Activated T-cell treated with anti-CD3 and anti-CD28 coated beads, Interleukin-2, amount 50 U/mL, for 4 hours (primary cell): ENCODE measurements at places on chromosomes 5 and 9.

DNA sequence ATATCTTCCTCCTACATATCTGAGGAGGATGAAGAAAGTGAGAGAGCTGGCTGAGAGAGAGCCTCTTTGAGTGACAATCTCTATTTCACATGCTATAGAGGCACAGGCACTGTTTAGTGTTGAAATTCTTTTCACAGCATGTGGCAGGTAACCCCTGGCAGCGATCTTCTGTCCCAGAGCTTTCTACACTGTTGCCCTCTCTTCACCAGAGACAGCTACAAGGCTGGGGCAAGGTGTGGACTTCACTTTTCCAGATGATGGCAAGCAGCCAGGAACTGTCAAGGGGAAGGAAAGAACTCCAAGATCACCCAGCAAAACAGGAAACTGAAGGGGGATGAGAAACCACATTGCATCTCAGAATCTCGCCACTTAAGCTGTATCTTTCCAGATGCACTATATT lies 205.2 kb downstream of the CAAP1 start:
- no peak for DNase-seq

DNA sequence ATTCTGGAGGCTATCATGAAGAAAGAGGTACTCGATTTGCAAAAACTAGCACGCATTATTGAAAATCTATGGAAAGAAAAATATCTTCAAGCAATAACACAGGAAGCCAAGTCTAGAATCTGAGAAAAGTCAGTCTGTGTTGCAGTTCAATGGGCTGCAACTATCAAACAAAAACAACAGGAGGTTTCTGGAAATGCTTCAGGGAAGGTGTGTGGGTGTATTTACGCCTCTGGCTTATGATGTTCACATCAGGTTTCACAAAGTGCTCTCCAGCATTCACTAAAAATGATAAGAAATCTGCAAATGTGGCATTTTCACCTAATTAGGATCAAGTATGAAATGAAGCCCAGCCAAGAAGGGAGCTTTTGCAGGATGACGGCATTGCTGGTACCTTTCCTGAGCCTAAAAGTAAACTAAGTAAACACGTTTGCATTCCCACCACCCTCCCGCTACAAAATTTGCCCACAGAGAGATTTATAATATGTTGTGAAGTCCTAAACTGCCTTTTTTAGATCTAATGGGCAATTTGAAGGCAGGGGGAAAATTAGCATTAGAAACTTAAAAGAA lies 146.4 kb downstream of the GABRB2 start:
- no peak for DNase-seq

DNA sequence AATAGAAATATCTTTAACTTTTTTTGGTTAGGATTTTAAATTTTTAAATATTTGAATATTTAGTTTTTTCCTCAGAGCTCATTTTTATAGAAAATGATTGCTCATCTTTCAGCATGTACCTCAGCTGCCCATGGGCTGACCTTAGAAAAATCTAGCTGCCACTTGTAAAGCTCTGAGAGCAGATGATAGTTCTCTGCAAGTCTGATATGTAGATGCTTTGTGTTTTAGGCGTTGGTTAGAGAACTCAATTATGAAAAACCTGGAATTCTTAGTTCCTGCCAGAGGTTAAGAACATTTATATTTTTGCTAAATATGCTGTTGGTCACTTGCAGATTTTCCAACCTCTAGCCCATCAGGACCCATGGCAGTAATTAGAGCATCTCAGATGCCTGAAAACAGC lies 15.1 kb downstream of the OTULIN start:
- DNase-seq, result no peak

GRCh38 chr5:3002230-3002629 lies 250.8 kb upstream of the IRX2 start:
- DNase-seq, result no peak

DNA sequence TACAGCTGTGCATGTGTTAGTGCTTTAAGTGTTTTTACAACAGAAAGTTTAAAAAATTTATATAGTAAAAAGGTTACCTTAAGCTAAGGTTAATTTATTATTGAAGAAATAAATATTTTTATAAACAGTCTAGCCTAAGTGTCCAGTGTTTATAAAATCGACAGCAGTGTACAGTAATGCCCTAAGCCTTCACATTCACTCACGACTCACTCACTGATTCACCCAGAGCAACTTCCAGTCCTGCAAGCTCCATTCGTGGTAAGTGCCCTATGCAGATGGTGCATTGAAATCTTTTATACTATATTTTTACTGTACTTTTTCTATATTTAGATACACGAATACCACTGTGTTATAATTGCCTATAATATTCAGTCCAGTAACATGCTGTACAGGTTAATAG lies 159.1 kb downstream of the ROR2 start:
- no peak for DNase-seq

DNA sequence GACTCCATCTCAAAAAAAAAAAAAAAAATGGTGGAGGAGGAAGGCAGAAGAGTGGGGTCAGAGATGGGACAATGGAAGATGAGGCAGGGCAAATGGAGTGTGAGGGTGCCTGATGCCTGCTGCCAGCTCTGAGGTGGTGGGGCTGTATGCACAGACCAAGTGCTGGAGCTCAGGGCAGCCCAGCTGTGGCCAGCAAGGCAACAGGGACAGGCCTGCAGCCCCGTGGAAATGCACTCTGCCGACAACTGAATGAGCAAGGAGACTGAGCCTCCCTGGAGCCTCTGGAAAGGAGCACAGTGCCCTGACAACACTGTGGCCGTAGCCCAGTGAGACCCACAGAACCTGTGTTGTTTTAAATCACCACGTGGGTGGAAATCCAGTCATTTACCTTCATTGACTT lies 22.9 kb upstream of the SMIM32 start:
- DNase-seq, result no peak

DNA sequence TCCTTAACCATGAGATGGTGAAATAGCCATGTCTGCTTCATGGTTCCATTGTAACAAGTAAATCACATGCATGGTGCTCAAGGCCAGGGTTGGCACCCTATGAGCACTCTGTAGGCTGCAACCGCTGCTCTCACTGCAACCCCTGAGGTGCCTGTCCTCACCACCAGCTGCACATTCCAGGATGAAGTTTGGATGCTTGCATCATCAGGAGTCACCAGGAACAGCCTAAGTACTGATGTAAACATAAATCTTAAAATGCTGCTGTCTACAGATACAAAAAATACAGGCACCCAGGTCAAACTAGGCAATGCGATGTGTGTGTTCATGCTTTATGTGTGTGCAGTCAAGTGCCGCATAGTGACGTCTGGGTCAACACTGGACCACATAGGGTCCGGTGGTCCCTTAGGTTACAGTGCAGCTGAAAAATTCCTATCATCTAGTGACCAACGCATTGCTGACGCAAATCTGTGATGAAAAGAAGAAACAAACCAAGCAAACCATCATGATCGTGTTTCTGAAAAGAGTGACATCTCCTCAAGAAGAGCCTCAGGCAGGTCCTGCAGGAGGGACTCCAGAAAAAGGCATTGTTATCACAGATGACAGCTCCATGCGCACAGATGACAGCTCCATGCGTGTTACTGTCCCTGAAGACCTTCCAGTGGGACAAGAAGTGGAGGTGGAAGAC lies 234.8 kb downstream of the AUH start:
- no peak for DNase-seq

DNA sequence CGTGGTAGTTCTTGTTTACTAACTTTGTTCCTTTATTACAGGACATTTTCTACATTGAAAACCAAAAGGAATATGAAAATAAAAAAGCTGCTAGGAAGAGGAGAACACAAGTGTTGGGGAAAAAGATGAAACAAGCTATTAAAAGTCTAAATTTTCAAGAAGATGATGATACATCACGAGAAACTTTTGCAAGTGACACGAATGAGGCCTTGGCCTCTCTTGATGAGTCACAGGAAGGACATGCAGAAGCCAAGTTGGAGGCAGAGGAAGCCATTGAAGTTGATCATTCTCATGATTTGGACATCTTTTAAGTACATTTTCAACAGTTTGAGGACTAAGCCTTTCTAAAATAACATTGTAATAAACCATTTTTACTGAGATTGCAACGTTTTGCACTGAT lies 23.8 kb downstream of the PHAX start:
- DNase-seq, result no peak
